ENCODE measurements at places on chromosomes 12 and 14.

DNA sequence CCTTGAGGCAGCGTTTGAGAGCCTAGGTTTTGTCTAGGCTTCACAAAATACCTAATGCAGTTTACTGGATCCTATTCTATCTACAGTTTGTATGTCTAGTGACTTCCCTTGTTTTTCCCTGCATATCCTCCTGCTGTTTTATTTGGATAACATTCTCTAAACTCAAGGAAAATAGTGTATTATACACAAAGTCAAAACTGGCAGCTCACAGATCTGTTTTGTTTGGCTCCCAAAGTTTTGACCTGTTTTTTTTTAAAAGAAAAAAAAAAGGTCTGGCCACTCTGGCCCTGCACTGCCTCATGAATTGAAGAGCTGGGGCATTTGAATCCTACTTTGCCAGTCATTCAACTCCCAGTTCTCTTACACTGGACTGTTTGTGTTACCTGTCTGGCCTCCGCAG is 155.3 kb downstream of the KICS2 start:
- no peak for DNase-seq
- no peaks in the 10 kb centered on the region for H3K4me1 ChIP-seq
- H3K4me3 ChIP-seq, result no peak overlapping the region
- no peak overlapping the region for H3K27ac ChIP-seq

DNA sequence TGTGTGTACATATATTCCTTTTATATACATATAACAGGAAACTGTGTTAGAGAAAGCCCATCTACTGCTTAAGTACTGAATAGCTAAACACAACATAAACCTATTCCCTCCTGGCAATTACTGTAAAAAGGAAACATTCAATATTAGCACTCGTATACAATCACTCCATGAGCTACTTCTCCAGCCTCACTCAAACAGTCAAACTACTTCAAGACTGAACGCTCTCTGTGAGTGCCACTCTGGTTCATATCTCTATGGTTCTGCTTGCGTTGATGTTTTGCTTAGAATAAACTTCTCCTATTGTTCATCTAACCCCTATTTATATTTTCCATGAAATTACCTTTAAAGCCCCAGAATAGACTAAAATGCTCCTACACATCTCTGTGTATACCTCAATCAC is 243.7 kb downstream of the MED13L start:
- no peak overlapping the region for H3K4me3 ChIP-seq
- no peak overlapping the region for H3K27ac ChIP-seq
- no peaks in the 10 kb centered on the region for H3K36me3 ChIP-seq
- no peak for DNase-seq

- no peak overlapping the region for H3K27ac ChIP-seq
- DNase-seq, result no peak
- H3K4me3 ChIP-seq, result no peak overlapping the region
- no peaks in the 10 kb centered on the region for H3K36me3 ChIP-seq
- no peaks in the 10 kb centered on the region for H3K27me3 ChIP-seq
These were observed 821.0 kb downstream of the TMEM121 start for GRCh38 chr14:106347291-106347778.

DNA sequence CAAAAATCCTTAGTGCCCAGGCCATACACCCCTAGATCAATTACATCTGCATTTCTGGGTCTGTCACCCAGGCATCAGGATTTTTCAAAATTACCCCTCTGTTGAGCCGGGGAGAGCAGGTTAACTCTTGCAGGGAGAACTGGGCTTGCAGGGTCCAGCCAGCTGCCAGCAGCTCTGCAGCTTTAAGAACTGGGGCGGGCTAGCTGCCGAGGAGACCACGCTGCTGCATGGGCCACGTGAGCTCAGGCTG is at the start of gene DGLUCY:
TSS of gene DGLUCY (plus strand) at position 245 of the 250 bp plus-strand sequence. CDS start 46,222 bp downstream, outside the sequence.
- no peak for DNase-seq
- H3K4me3 ChIP-seq, result peak within 1 kb of the TSS; percentile 78
- H3K36me3 ChIP-seq, result no peaks in the 10 kb centered on the region
- peaks cover 60% of the 10 kb centered on the region for H3K4me1 ChIP-seq
- H3K27me3 ChIP-seq, result no peaks in the 10 kb centered on the region
- H3K27ac ChIP-seq, result peak within 1 kb of the TSS; percentile 88

- no peaks in the 10 kb centered on the region for H3K27me3 ChIP-seq
- no peaks in the 10 kb centered on the region for H3K36me3 ChIP-seq
- peak; percentile 62 for DNase-seq
- no peak overlapping the region for H3K4me3 ChIP-seq
- no peak overlapping the region for H3K27ac ChIP-seq
- no peaks in the 10 kb centered on the region for H3K4me1 ChIP-seq
These were observed 75.0 kb downstream of the TGFB3 start for GRCh38 chr14:75906680-75907280.

GRCh38 chr14:65423982-65424381 is 11.5 kb downstream of the FUT8 start:
- H3K36me3 ChIP-seq, result no peaks in the 10 kb centered on the region
- no peak for DNase-seq
- no peaks in the 10 kb centered on the region for H3K27me3 ChIP-seq

DNA sequence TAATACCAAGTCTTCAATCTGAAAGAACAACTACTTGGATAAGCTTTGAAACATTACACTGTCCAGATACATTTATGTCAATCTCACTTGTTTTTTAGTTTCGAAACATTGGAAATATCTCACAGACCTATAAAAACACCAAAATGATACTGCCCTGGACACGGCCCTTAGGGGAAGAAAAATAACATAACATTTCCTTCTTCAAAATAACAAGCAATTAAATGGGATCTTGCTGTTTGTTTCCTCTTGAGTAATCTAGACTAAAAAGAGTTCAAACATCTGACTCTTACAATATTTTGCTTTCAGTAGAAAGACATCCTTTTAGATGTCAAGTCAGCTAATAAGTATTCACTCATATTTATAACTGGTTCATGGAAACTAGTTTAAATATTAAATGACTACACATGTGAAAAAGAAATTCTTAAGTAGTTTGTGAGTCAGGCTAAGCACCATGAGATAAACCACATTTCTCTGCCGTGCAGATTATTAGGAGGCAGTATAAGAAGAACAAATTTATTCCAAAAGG is 87.5 kb downstream of the EPS8 start:
- no peaks in the 10 kb centered on the region for H3K27me3 ChIP-seq
- DNase-seq, result no peak
- no peaks in the 10 kb centered on the region for H3K36me3 ChIP-seq
- H3K4me3 ChIP-seq, result no peak overlapping the region

DNA sequence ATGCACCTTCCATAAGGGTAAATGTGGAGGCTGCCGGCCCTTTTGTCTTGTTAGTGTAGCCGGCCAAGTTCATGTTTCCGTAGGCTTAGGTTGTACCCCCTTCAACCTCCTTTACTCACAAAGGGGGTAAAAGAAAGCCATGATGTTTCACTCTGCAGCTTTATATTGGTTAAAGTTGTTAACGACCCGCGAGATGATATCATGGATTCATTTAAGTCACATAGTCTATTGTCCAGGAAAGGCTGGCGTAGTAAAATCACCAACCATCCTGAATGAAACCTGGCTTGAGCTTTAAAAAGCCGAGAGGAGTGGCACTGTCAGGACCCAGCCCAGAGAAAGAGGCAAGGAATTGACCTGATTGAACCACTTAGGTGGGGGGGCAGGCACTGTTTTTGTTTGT is 1.3 kb downstream of the UNG start:
- H3K4me1 ChIP-seq, result peaks cover 19% of the 10 kb centered on the region
- peak overlapping the region; percentile 80 for H3K4me3 ChIP-seq
- no peak for DNase-seq

DNA sequence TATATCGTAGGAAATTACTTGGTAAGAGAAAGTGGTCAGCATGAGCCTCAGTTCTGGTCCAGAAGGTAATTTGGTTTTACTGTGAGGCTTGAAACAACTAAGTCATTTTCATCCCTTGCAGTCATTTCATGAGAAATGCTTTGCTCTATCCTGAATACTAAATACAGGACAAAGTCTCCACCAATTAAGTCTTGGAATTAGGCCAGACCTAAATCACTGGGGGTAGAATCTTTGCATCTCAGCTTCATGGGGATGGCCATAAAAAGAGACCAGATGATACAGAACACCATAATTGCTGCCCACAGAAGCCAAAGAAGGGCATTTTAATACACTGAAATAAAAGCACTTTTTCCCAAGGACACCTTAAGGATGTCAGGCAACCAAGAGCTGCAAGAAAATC is 277.9 kb upstream of the DCN start:
- no peaks in the 10 kb centered on the region for H3K27me3 ChIP-seq
- DNase-seq, result no peak
- H3K4me3 ChIP-seq, result no peak overlapping the region
- H3K27ac ChIP-seq, result no peak overlapping the region
- no peaks in the 10 kb centered on the region for H3K4me1 ChIP-seq

GRCh38 chr12:132776816-132777568 is 15.4 kb upstream of the ANKLE2 start:
- no peak overlapping the region for H3K4me3 ChIP-seq
- peaks cover 41% of the 10 kb centered on the region for H3K36me3 ChIP-seq
- H3K27ac ChIP-seq, result no peak overlapping the region
